ENCODE measurements at places on chromosomes 16 and 17.
A peak's percentile ranks its signal among the peaks of the same experiment; 100 is the strongest.

- no peak for DNase-seq
Measured at GRCh38 chr17:5472511-5472910, 3.7 kb upstream of the DHX33 start.

- DNase-seq = no peak
Measured at GRCh38 chr16:31186176-31186575, 6.2 kb downstream of the FUS start.

- DNase-seq = no peak
Measured at GRCh38 chr16:53081032-53081424, 26.2 kb downstream of the CHD9 start.

DNA sequence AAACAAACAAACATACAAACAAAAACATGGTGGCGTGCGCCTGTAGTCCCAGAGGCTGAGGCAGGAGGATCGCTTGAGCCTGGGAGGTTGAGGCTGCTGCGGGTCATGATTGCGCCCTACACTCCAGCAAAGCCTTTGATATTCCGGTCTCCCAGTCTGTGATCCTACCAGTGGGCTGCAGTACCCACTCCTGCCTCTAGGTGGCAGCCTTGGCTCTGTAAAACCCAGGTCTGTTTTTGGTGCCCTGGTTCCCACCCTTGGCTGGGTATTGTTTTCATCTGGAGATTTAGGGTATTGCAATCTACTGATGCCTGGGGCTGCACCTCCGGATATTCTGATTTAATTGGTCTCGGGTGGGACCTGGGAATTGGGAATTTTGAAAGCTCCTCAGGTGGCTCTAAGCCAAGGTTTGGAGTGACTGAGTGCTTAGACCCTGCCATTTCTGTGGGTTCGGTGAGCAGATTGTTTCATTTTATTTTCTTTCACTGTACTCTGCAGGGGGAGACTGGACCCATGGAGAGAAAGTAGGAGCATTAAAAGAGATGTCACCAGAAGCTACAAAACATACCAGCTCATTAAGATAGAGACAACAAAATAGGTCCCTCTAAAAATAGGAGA, 40.5 kb downstream of the MYH3 start:
- peak; percentile 81 for DNase-seq

- DNase-seq = no peak
Measured at GRCh38 chr16:87947356-87948118, 3.7 kb upstream of the BANP start.
